ENCODE measurements at places on chromosomes 2 and 18.

- DNase-seq, result no peak
Measured at GRCh38 chr2:119180892-119181291, 22.3 kb upstream of the C1QL2 start.

DNA sequence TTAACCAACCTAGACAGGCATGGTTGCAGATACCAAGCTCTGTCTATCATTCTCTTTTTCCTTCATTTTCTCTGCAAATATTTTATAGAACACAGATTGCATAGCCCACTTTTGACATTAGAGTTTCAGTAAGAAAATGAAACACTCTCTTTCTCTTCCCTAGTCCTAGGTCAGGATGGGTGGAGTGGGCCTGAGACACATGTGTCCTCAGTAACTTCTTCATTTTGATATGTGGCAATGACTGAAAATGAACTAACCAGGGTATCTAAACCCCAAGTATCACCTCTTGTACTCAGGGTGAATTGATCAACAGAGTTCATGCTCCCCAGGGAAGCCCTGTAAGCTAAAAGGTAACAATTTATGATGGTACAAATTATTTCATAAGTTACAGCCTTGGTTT is 37.0 kb upstream of the KYNU start:
- no peak for DNase-seq

DNA sequence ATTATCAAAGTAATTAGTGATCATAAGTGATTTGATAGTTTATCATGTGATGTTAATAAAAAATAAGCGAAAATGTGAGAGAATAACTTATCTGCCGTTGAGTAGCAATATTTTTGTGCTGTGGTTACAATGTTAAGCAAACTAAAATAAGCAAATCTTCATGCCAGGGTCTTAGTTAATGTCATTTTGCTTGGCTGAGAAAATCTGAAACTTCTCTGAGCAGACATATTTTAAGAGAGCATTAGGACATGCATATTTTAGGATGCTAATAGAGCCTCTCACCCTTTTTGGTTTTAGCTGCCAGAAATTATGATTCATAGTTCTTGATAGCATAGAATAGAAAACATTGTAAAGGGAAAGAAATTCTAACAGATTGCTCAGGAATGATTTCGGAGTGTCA is 233.5 kb upstream of the ZEB2 start:
- peak; percentile 11 for DNase-seq

DNA sequence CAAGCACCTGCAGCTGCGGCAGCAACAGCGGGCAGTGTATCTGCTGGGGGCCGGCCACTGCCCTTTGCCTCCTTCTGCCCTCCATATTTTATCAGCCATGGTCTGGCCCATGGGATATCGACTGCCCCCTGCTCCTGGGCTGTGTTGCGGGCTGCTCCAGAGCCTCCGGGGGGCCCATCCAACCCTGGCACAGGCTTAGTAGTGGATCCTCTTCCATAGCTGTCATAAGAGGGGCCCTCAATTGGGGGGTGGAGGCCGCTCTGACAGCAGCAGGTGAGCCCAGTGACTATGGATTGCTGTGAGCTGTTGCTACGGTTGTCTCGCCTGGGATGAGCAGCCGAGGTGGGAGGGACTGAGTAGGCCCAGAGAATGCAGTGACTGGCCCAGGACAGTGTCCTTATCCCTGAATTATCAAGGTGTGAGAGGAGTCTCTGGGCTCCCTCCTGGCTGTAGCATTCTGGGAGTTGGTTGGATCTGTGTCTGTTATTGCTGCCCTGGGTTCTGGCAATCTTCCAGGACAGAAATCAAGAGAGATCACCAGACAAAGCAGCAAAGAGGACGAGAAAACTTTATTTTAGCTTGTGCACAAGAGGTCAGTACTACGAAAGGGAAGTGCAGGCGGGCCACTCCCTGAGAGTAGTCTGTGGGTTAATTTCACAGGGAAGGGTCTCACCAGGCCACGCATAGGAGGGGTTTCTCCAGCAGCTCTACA is 145.1 kb downstream of the ASB1 start:
- DNase-seq, result no peak

DNA sequence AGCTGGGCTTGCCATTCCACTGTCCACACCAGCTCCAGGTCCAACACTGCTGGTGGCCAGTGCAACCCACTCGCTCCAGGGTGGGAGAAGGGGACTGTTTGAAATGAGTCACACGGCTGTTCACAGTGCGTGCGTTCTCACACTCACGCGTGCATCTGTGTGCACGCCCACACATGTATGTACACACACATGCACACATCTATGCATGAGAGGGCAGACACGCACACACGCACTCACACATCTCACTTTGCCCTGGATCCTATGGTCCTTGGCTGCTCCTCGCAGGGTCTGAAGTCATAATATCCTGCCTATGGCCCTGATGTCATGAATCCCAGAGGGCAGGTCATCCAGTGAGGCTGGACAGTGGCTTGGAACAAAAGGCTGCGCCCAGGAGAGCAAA is 182.8 kb downstream of the EIPR1 start:
- no peak for DNase-seq

GRCh38 chr2:86333378-86333777 is 4.0 kb downstream of the REEP1 start:
- DNase-seq, result no peak

DNA sequence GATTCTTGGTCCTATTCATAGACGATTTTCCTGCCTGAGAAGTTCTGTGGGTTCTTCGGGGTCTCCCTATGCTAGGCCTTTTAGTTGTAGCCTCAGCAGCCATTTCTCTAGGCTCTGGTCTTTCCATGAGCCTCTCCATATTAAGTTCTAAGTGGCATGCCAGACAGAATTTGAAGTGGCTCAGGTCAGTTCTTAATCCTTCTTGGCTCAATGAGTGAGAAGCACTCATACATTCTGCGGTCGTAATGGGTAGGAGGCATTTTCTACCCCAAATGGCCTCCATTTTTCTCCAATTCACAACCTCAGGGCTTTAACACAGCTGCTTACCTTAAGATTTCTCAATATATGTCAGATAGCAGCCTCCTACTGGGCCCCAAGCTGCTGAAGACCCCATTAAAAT is 405.3 kb upstream of the GALNT5 start:
- no peak for DNase-seq

- no peak for DNase-seq
Measured at GRCh38 chr2:29079887-29080286, 5.6 kb upstream of the PCARE start.

DNA sequence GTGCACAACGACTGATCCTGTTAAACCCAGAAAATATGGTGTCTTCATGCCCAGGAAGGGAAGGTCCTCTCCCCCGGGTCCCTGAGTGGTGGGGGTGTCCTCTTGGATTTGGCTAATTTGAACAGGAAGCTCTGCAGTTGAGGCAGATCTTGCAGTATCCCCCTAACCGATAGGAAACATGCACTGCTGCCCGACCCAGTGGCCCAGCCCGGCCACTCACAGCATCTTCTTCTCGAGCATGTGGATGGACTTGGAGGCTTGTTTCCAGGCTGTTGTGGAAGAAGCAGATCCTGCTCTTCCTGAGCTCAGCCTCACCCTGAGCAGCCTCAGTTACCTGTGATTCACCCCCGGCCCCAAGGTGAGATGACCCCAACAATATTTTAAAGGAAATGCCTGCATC is 46.4 kb upstream of the ASB1 start:
- no peak for DNase-seq

DNA sequence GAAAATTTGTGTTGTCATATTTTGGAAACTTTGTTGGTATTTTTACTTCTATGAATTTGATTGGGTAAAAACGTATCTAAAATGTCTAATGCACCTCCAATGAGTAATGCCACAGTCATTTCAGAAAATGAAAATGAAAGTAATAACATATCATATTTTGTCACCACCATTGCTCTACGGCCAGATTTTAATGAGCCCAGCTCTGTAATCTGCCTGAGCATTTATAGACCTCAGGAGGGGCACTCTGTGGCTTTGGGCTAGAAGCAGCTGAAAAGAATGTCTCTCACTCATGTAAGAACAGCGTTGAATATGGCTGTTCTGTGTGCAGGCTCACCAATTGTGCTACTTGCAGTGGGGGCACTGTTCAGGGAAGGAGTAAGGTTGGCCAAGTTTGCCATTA is 32.7 kb upstream of the ABCA12 start:
- DNase-seq, result peak; percentile 1

DNA sequence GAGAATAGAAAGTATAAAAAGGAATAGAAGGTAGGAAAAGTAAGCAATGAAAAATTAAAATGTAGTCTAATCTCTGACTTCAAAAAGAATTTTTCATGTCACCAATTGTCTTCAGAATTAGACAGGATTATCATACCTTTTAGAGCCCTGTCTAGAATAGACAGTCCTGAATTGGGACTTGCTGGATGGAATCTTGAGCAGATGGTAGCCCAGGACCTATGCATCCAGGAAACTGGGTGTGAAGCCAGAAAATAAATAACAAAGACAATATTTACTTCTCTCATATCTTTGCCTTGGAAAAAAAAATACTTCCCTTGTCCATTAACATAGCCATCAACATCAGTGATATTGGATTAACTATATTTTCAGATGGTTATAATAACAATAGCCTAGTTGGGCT is 97.8 kb upstream of the UNC80 start:
- no peak for DNase-seq

- no peak for DNase-seq
Measured at GRCh38 chr2:146987996-146988395, 856.8 kb upstream of the ACVR2A start.

GRCh38 chr2:134097740-134098139 is 156.1 kb upstream of the MGAT5 start:
- no peak for DNase-seq

- peak; percentile 57 for DNase-seq
Measured at GRCh38 chr18:12659904-12660605, 2.1 kb upstream of the SPIRE1 start.

GRCh38 chr2:178074123-178075005 is 1.8 kb upstream of the PDE11A start:
- peak; percentile 23 for DNase-seq

DNA sequence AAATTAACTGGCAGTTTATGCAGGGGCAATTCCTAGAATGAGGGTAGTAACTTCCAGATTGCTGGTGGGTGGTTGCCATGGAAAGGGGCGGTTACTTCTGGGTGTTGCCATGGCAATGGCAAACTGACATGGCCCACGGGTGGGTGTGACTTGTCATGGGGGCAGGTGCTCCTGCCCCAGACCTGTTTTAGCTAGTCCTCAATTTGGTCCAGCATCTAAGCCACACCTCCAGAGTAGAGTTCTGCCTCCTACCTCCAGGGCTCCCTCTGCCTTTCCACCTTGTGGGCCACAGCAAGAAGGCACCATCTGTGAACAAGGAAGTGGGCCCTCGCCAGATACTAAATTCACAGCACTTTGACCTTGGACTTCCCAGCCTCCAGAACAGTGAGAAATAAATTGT is 148.7 kb downstream of the TFCP2L1 start:
- DNase-seq, result no peak

DNA sequence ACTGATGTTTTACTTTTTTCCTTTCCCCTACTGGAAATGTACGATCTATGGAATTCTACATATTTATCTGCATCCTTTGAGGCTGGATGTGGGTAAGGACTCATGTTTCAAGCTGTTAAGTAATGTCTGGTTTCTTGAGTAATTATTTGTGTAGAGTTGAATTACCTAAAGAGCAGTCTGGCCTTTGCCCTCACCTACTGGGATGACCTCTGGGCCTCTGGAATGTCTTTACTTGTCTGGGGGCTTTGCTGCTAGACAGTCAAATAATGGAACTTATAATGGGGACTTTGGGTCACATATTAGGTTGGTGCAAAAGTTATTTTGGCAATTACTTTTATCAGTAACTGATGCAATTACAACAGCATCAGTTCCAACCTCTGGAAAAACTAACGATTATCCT is 244.7 kb downstream of the CCDC178 start:
- no peak for DNase-seq

DNA sequence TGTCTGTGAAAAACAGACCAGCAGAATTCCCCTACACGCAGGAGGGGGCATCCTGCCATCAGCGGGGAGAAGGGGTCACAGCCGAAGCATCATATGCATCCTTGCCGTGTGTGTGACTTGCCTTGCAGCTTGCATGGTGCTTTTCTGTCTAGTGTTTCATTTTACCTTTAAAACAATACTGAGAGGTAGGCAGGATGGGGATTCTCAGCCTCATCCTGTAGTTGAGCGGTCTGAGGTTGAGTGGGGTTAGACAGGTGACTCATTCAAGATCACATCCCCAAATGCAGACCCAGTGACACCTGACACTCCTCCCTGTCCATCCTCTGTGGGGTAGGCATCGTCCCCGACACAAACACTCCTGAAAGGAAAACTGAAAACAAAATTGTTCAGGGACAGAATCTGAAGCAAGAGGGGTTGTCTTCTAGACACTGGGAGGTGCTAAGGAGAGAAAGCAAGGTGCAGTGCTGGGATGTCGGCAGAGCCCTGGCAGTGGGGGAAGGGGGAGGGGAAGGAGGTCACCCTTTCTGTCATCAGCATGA is 7.9 kb downstream of the ARL4C start:
- no peak for DNase-seq

GRCh38 chr18:80159713-80160636 is 50.9 kb downstream of the ADNP2 start:
- peak; percentile 33 for DNase-seq

- no peak for DNase-seq
Measured at GRCh38 chr18:13627639-13628038, 98.7 kb downstream of the FAM210A start.

DNA sequence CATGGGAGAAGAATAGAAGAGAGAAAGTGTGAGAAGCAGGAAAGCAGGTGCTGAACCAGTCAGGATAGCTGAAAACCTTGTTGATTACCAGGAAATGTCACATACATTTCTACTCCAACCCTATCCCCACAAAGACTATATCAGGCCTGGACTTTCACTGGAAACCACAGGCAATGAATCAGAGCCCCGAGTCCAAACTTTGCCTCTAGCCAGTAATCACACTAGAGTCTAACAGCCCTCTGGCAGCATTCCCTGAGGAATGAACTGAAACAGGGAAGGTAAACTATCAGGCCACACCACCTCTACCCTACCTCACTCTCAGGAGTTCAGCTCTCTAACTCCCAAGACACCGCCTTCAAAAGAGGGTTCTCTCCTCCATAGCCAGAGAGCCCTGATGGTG is 18.7 kb upstream of the IHH start:
- DNase-seq, result peak; percentile 38

GRCh38 chr2:21228041-21228895 is 104.5 kb downstream of the TDRD15 start:
- no peak for DNase-seq

DNA sequence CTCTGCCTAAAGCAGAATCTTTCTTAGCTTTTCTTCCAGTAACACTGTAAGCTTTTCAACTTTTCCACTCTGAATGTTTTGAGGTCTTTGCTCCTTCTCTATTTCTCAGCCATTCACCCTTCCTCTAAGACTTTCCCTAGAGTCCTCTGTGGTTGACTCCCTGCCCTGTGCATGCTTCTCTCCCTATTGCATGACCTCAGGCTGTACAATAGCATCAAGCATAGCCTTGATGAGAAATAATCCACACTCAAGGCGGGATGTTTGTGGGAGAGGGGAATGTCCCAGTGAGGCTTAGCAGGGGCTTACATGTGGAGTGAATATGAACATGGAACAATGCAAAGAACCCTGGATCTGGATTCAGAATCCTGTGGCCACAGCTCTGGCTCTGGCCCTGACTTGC is 48.4 kb upstream of the IGFBP5 start:
- DNase-seq, result peak; percentile 60
